Glomerular endothelial cell (primary cell): ENCODE measurements at places on chromosomes 11 and 22. TPM values are rescaled to one million over a fixed set of nuclear protein-coding genes. Genes with fewer than 3 reads are reported as not detected.

ZNF215 gene
- 1.5 and 3.7 TPM in 2 replicates for total RNA-seq

ELMOD1 gene
- not detected in 2 replicates for total RNA-seq

MS4A15 gene
- not detected in 2 replicates for total RNA-seq

AP2A2 gene
- total RNA-seq = 93.7 and 129 TPM in 2 replicates

TRIM49 gene
- total RNA-seq = not detected in 2 replicates

FAM180B gene
- not detected in 2 replicates for total RNA-seq

MN1 gene
- 8.0 and 12.7 TPM in 2 replicates for total RNA-seq

DYNC2H1 gene
- 7.5 and 7.8 TPM in 2 replicates for total RNA-seq

MRGPRX3 gene
- total RNA-seq = not detected in 2 replicates

CHRM1 gene
- total RNA-seq = not detected in 2 replicates

CCDC116 gene
- total RNA-seq = 0.35 TPM in 1 of 2 replicates, not detected in the other

TESMIN gene
- 4.0 and 10.8 TPM in 2 replicates for total RNA-seq

LSP1 gene
- total RNA-seq = 1.1 TPM in 1 of 2 replicates, not detected in the other

OR6T1 gene
- not detected in 2 replicates for total RNA-seq

OR5AR1 gene
- total RNA-seq = not detected in 2 replicates

OSM gene
- total RNA-seq = not detected in 2 replicates

PSMD13 gene
- total RNA-seq = 176 and 182 TPM in 2 replicates

SLC29A2 gene
- 0.48 and 1.2 TPM in 2 replicates for total RNA-seq

MAPK8IP2 gene
- 0.29 and 0.58 TPM in 2 replicates for total RNA-seq

DDX25 gene
- not detected in 2 replicates for total RNA-seq

RBMXL2 gene
- not detected in 2 replicates for total RNA-seq

KRTAP5-7 gene
- not detected in 2 replicates for total RNA-seq

AGBL2 gene
- not detected in 2 replicates for total RNA-seq

MS4A13 gene
- total RNA-seq = not detected in 2 replicates

ADAMTS8 gene
- not detected in 2 replicates for total RNA-seq
